Stimulated activated CD8-positive, alpha-beta memory T cell treated with anti-CD3 and anti-CD28 coated beads, Interleukin-7, amount 100 ng/mL, for 24 hours (primary cell): ENCODE measurements at places on chromosomes 16 and 17.

- no peak for DNase-seq
These were observed 863.5 kb upstream of the CDH8 start for GRCh38 chr16:62899737-62900136.

DNA sequence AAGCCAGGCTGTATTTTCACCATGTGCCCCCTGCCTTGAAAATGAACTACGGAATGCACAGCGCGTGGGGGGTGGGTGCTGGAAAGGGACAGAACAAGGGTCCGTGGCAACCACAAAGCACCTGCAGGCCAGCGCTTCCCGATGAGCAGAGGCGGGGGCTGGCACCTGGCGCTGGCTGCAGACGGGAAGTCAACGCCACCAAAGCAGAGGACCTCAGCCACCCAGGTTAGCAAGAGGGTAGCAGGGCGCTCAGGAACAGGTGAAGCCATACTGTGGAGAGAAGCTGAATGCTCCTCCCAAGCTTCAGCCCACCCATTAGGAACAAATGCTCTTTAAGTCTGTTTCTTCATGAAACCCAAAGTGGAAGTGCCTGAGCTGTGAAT is 64.7 kb downstream of the KLHDC4 start:
- no peak for DNase-seq

- no peak for DNase-seq
These were observed at the start of gene ARHGDIG for GRCh38 chr16:280552-280951. TSS of gene ARHGDIG (plus strand) at chr16:280591. CDS start at chr16:280681, 90 bp downstream.

DNA sequence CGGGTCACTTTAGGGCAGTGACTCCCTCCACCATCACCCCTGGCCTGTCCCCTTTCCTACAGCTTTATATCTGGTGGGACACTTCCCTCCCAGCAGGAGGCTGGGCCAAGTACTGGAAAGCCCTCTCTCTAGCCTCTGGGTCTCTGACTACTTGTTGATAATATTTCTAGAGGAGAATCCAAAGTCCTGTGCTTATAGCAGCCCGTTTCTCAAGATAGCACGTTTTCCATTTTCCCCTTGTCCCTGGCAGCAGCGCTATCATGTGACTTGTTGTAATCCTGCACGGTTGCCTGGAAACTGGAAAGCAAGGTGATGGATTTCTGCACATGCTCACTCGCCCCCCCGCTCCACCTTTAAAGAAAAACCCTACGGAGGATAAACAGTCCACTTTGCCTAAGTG is 3.3 kb upstream of the AXIN2 start:
- no peak for DNase-seq

DNA sequence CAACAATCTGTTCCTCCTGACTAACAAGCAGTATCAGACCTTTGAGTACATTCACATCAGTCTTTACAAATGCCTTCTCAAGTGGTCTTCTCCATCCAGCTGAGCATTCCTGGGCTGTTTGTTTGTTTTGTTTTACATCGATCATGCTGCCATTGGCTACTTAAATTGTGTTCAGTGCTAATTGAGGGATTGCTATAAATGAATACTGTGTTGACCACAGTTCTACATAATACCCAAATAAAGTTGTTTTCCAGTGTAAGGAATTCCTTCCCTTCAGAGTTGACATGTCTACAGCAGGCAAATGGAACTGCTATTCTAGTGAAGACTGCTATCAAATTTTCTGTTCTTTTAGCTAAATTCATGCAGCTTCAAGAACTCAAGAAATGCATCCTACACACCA is 3.2 kb downstream of the CDH8 start:
- no peak for DNase-seq

GRCh38 chr16:14309001-14309886 is 238.1 kb downstream of the MRTFB start:
- no peak for DNase-seq

GRCh38 chr16:75491876-75492275 is 3.4 kb downstream of the CHST6 start:
- DNase-seq = no peak

DNA sequence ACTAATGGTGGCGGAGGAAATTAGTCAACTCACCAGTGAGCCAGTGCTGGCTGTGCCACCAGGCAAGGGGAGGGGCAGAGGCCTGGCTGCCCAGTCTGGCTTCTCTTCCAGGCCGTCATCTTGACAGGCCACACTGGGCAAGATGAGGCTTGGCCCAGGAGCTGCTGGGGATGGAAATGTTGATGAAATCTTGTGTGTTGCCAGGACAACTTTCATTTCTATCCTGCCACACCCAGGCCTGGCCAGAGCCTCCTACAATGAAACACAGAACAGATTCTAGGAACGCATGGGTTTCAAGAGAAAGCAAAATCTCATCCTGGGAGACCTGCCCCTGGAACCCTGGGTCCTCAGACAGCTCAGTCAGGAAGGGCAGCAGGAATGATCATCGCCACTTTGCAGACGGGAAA is 9.3 kb downstream of the HEXIM2 start:
- no peak for DNase-seq

DNA sequence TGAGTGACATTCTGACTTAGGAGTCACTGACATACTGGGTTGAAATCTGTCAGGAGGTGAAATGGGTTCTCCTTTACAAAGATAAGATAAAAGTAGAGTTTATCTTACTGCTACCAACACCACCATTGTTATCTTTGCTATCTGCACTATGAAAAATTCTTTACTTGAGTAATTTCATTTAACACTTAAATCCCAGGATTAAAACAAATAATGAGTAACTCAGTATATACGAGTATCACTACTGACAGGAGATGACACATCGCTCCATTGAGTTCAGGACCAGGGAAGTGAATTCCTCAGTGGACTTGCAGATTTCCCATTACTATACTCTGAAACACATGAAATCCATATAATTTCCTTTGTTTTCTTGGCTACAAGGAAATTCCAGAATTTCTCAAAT is 242.1 kb upstream of the NLRP1 start:
- no peak for DNase-seq

DNA sequence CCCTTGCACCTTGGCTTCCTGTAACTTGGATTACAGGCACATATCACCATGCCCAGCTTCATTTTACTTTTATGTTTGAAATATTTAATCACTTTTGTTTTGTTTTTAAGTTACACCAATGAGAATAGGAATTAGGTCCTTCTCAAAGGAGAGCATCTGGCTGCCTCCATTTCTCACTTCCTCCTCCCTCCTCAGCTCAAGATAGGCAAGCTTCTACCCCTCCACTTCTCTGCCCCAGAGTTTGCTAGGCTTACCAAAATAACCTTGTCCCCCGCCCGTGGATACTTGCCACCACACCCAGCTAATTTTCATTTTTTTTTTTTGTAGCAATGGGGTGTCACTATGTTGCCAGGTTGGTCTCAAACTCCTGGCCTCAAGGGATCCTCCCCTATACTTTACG is 17.9 kb downstream of the GABARAPL2 start:
- DNase-seq = no peak

- no peak for DNase-seq
These were observed 1847.5 kb downstream of the TP53TG3F start for GRCh38 chr16:35306915-35307314.

GRCh38 chr16:66517586-66518263 is 32.2 kb downstream of the TK2 start:
- no peak for DNase-seq

GRCh38 chr17:44794851-44795413 is 35.2 kb downstream of the GJC1 start:
- DNase-seq = no peak

DNA sequence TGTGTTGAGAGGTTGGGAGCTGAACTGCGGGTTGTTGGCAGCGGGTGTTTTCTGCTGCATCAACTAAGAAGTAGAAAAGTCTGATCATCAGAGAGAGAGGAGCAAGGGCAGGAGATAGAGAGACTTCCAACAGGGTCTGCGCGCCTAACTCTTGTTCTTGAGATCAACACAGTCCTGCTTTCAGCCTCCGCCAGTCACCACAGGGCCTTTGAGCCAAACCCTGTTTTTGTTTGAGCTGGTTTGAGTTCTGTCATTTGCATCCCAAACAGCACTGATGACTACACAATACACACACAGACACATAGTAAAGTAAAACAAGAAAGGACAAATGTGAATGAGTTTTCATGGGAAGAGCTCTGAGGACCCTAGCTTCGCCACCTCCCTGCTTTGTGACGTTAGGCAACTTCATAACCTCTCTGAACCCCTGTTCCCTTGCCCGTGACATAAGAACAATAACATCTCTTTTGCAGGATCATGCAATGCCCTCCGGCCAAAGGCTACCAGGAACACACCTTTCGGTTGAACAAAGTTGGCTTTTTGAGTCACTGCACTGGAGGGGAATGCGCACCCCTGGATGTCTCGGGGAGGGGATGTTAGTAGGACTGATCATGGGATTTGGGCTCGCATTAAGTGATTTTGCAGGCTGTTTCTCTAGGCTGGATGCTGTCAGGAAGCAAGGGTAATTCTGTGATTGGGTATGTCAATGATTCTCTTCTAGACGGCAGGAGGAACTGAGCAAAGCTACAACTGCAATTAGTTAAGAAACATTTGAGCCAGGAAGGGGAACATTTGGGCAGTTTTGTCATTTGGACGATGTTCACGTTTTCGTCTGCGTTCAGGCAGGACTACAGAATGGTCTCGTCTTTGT is 92.3 kb downstream of the C16orf78 start:
- no peak for DNase-seq
